Fibroblast of skin of abdomen (primary cell): ENCODE measurements at places on chromosomes 12 and 14.

DNA sequence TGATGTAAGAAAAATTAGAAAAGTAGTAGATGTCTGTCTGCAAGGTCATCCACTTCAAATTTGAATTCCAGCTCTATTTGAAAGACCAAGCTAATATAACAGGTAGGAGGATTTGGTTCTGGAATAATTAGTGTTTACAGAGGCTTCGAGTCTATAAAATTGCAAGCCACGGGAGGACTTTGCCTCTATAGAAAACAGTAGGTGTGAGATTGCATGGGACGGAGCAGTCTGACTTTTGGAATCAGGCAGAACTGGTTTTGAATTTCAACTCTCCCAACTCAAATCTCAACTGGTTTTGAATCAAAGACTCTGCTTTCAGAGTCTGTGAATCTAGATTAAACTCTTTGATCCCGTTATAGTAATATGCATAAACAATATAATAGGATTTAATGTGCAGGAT lies 82.4 kb downstream of the PIK3C2G start:
- no peak for DNase-seq

DNA sequence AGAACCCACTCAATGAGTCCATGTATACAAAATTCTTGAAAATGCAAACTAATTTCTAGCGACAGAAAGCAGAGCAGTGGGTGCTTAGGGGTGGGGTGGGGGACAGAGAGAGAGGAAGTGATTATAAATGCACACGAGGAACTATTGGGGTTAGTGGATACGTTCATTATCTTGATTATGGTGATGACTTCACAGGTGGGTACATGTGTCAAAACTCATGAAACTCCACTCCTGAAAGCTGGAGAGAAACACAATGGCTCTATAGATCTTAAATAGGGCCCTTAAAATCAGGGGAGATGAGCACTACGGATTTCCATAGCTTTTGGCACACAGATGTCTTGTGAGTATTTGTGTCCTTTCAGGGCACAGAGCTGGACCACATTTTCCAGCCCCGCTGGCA lies 59.9 kb downstream of the STON2 start:
- DNase-seq, result no peak

GRCh38 chr12:45039757-45040156 lies 11.1 kb downstream of the DBX2 start:
- no peak for DNase-seq

DNA sequence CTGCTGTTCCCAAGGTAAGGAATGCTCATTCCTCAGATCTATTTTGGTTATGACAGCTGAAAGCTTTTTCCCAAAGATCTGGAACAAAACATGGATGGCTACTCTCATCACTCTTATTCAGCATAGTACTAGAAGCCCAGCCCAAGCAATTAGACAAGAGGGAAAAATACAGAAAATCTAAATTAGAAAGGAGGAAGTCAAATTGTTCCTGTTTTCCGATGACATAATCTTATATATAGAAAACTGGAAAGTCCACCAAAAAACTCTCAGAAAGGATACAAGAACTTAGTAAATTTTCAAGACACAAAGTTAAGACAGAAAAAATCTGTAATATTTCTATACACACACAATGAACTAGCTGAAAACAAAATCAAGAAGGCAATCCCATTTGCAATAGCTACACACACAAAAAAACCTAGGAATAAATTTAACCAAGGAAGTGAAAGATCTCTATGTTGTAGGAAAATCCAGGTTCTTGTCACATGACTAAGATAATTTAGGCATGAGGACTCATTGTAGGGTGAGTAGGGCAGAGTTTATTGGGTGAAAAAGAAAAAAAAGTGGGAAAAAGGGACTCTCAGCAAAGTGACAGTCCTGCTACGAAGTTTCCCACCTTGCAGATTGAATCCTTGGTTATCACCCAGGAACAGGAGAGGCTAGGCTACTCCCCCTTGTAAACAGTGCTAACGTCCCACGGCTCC lies 28.6 kb upstream of the KLRB1 start:
- DNase-seq, result no peak

GRCh38 chr14:35653045-35653444 lies 119.1 kb downstream of the INSM2 start:
- DNase-seq, result no peak

GRCh38 chr12:78914859-78915331 lies 50.3 kb downstream of the SYT1 start:
- no peak for DNase-seq

GRCh38 chr12:68113644-68114043 lies 45.9 kb downstream of the IFNG start:
- DNase-seq, result no peak

GRCh38 chr14:90513161-90514014 lies 116.6 kb downstream of the CALM1 start:
- DNase-seq, result no peak

DNA sequence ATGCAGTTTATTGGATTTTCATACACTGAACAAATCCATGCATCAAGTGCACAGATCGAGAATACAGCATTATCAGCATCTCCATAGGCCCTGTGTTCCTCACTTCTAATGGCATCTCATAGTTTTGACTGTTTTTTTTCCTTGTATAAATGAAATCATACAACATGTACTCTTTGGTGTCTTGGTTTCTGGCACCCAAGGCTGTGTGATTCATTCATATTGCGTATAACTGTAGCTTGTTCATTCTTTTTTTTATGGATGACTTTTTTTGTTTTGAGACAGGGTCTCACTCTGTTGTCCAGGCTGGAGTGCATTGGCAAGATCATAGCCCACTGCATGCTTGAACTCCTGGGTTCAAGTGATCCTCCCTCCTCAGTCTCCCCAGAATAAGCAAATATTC lies 14.3 kb downstream of the RASSF8 start:
- peak; percentile 56 for DNase-seq

DNA sequence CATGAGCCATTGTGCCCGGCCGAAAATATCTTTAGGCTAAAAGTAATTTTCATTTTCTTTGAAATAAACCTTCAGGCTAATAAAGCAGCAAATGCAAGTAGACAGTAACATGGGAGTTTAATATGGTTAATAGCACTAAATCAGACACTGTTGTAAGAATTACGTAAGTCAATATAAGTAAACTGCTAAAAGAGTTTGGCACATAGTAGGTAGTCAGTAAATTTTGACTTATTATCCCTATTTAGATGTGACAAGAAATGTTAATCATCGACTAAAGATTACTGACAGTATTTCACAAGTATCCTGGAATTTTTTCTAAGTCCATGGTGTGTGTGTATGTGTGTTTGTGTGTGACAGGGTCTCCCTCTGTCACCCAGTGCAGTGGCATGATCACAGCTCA lies 3.9 kb downstream of the PPP4R3A start:
- DNase-seq, result no peak

DNA sequence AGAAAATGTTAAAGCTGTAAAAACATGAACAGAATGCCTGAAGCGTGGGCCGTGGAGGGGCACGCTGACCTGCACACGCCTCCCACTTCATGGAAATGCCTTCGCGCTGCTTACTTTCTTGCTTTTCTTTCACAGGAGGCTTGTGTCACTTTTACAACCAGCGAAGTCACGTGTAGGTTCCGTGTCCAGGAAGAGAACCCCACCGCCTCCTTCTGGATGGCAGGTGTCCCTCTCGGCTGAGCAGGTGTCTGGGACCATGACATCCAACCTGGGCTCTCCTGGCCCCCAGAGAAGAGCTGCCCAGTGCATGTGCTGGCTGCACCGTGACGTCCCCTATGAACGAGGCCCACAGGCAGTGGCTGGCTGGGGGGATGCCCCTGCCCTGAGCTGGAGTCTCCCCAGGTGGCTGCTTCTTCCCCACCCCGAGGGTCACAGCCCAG lies 345.0 kb upstream of the SFSWAP start:
- DNase-seq, result no peak

DNA sequence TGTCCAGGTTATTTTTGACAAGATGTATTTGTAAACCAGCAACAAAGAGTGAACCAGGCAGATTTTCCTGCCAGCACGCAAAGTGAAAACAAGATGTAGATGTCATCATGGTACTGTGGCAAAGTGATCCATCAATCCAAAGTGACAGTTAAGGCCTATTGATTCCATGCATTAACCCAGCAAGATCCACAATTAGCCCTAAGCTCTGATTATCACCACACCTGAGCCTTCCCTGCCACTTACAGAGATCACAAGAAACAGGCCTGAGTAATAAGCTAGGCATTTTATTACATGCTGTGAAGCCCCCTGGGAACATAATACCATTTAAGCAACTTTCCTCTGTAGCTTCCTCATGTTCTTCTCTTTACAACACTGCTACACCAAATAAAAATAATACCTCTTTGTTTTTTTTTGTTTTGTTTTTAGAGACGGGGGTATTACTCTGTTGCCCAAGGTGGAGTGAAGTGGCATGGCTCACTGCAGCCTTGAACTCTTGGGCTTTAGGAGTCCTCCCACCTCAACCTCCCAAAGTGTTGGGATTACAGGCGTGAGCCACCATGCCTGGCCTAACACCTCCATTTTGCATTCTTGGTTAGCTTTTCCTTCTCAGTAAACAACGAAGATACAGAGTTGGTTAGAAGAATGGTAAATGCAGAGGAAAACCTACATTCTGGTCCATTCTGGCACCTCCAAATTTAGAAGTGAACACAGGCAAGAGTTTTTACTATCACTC lies 85.5 kb downstream of the STON2 start:
- DNase-seq, result no peak

DNA sequence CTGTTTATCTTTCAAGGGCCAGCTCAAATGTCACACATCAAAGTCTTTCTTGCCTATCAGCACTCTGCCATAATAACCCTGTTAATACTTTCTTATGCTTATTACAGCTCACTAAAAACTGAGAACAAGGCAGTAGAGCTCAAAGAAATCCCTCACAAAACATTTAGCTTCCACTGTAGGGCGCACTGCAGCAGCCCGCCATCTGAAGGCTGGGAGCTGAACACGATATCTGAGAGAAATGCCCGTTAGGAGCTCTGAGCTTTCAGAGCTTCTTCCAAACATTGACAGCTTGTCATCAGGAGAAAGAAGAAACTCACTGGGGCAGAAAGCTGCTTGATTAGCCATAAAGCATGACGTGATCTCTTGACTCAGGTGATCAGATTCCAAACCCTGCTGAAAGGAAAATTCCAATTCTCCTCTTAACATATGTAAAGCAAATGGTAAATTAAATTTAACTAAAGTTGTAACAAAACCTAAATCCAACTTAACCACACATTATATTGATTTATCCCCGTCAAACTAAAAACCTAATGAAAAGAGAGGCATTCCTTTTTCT lies 175.7 kb downstream of the C12orf50 start:
- DNase-seq, result no peak

GRCh38 chr12:75724928-75725312 lies 213.5 kb upstream of the KRR1 start:
- peak; percentile 90 for DNase-seq
